ENCODE measurements at places on chromosomes 3 and 15.

GRCh38 chr3:10933805-10934481 is 58.6 kb upstream of the SLC6A1 start:
- peak; percentile 15 for DNase-seq

- no peak for DNase-seq
Observed at GRCh38 chr3:113623811-113624210, 72.6 kb downstream of the USF3 start.

DNA sequence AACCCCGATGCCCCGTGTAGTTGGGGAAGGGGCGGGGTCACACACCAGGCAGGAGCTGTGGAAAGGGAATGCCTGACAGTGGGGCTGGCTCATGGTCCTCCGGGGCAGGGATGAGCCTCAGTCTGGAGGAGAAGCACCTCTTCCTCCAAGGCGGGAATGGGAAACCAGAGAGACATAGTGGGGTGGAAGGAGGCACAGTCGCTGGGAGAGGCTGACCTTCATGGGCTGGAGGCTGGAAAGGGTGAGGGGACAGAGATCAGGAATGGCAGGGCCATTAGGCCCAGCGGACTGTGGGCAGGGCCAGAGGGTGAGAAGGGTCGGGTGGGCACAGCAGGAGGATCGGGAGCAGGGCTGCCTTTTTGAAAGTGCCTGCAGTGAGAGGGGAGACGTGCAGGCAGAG is 65.8 kb upstream of the LINGO1 start:
- no peak for DNase-seq

DNA sequence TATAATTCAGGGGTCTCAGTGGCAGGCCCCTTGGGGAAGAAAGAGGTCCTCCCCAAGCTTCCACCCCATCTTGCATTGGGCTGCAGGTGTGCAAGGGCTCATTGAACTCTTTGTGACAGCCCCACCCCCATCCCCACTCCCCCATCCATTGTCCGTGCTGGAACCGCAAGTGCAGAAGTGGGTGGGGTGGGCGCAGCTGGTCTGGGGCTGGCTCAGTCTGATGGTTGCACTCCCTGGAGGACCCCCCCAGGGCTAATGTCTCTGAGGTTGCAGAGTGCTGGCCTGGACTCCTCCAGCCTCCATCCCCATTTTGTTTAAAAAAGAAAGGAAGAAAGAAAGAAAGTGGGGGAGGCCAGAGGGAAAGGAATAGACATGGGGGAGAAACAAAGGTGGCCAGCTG is 42.3 kb upstream of the ARL8B start:
- no peak for DNase-seq

DNA sequence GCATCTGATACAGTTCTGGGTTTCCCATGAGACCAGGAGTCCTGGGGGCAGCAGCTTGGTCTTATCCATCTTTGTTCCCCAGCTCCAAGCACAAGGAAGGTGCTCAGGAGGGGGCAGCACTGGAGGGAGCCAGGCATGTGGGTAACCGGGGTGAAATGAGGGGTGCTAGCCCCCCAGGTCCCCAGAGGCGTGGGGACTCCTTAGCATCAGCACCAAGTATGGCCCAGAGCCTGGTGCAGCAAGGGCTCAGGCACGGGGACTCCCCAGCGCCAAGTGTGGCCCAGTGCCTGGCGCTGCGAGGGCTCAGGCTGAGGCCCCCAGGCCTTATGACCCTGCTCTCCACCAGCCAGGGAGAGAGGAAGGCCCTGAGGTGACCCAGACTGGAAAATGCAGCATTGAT is 94.1 kb downstream of the CHSY1 start:
- no peak for DNase-seq

Measured in non-pigmented ciliary epithelial cell (primary cell).